ENCODE measurements at places on chromosomes 11 and 22. TPM values are rescaled to one million over a fixed set of nuclear protein-coding genes. Genes with fewer than 3 reads are reported as not detected.
A peak's percentile ranks its signal among the peaks of the same experiment; 100 is the strongest.

- peak; percentile 35 for DNase-seq
These were observed 84.7 kb downstream of the MAML2 start for GRCh38 chr11:96257972-96258934.

GRCh38 chr22:50271519-50271970, 1.4 kb upstream of the MAPK11 start:
- peak; percentile 55 for DNase-seq

- DNase-seq = no peak
These were observed 74.6 kb upstream of the KCNQ1OT1 start for GRCh38 chr11:2774173-2775082.

DNA sequence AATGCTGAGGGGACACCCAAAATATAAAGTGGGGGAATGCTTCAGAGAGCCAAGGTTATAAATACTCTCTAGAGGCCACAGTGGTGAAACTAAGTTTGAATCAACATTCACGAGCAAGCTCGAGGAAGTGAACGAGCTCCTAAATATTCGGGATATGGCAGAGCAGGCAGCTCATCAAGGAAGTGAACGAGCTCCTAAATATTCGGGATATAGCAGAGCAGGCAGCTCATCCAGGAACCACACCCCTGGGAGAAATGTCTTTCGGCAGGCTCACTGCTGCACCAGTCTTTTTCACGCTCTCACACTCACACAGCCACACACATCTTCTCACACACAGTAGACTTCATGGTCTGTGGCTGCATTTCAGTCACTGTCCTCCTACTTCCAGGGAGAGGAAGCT, 787.5 kb downstream of the OPCML start:
- no peak for DNase-seq

GRCh38 chr11:8720868-8721608, 38.4 kb downstream of the RPL27A start:
- DNase-seq = no peak

GRCh38 chr11:17691976-17692375, 27.4 kb upstream of the MYOD1 start:
- no peak for DNase-seq

- DNase-seq = no peak
These were observed 38.8 kb downstream of the STIM1 start for GRCh38 chr11:3894128-3894731.

- DNase-seq = no peak
These were observed 321.5 kb downstream of the KIRREL3 start for GRCh38 chr11:126679033-126679432.

DNA sequence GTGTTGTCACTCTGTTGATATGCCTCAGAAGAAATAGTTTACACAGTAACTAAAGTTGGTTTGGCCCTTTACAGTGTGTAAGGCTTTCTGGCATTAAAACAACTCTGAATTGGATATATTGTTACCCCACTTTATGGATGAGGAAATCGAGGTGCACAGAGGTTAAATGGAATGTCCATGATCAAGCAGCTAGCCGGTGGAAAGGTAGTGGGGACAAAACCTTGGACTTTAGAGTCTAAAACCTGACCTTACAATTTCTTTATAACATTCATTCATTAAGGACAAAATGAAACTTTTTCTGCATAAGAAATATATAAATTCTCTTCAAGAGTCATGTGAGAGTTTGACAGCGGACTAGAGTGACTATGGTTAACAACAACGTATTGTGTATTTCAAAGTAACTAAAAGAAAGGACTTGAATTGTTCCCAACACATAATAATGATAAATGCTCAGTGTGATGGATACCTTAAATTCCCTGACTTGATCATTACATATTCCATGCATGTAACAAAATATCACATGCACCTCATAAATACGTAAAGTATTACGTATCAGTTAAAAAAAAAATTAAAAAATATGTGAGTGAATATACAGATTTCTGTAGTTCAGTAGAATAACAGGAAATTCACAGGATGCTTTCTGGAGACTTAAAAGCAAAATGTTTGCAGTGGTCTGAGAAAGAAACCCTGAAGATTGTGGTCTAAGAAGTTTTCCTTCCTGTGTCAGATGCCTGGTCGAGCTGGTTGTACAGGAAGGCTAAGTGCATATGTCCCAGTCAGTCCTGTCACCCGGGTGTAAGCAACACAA, 51.0 kb downstream of the TEAD1 start:
- DNase-seq = no peak

GRCh38 chr11:8340296-8340695, 76.6 kb upstream of the LMO1 start:
- DNase-seq = no peak

GRCh38 chr11:45926536-45927331, 4.3 kb downstream of the LARGE2 start:
- DNase-seq = no peak

DNA sequence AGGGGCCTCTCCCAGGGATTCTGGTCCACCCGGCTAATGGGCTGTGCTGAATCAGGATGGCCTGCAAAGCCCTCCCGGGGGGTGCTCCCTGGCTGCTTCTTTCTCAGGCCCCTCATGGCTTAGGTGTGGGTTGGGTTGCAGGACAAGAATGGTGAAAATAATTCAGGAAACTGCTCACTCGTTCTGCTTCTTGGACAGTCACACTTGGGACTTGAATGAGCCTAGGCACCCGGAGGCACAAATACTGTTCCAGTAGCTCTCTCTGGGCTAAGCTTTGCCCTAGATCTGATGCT, 83.2 kb downstream of the TRIM29 start:
- no peak for DNase-seq

DNA sequence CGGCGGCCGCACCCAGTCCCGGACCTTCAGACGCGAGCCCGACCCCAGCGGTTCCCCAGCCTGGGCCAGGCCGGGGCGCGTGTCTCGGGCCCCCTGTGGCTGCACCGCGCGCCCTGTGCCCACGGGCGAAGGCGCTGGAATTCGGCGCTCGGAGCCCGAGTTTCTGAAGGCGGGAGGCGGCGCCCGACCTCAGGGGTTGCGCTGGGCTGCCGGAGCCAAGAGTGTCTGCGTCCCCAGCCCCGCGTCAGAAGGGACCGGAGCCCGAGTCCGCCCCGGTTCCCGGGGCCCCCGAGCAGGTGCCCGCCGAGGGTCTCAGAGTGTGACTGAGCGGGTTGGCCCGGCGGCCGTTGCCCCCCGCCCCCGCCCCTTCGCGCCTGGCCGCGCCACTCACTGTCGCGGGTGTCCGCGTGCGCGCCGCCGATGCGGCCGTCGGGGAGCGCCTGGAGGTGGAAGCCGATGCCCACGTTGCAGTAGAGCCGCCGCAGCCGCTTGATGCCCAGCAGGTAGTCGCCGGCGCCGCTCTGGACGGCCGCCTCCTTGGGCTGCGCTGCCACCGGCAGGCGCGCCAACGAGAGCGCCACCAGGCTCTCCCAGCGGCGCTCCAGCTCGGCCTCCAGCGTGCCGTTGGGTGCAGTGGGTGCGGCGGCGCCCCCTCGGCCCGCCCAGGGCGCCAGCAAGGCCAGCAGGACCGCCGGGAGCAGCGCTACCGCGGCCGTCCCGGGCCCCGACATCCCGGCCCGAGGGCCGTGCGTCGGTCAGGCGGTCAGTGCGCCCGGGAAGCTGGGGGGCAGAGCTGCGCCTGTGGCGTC, 583 bp downstream of the FGF4 start:
- DNase-seq = no peak

GRCh38 chr22:25161017-25161915, 38.4 kb upstream of the CRYBB3 start:
- DNase-seq = no peak

- no peak for DNase-seq
These were observed 122.0 kb upstream of the SORL1-AS1 start for GRCh38 chr11:121574801-121575200.

- DNase-seq = no peak
These were observed 59.7 kb downstream of the MICAL3 start for GRCh38 chr22:17964643-17965042.

GRCh38 chr11:17827006-17827405, 92.4 kb downstream of the KCNC1 start:
- DNase-seq = no peak

DNA sequence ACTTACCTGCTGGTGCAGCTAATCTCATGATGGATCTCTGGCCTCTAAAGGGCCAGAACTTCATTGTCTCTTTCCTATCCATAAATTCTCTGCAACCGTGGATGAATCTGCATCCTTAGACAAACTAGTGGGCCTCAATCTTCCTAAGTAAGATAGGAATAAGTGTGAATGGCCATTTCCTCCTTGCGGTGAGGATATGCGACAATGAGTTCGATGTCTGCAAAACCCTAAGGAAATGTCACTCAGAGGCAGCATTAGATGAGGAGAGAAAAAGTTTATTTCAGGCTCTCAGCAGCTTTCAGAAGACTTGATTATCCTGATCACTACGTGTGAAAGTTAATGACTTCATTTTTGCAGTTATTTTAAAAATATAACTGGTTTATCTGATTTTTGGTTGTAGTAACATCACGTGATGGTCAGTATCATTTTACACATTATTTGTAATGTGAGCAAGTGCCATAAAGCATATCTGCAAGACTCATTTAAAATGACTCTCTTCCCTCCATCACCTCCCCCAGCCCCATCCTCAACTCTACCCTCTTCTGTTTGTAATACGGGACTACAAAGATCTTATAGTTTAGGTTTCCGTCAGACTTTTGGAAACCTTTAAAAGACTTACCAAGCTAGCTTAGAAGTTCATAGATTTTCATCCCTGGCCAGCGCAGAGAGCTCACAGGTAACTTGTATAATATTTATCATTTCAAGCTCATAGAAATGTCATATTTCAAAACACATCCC, 10.2 kb downstream of the GRAP2 start:
- DNase-seq = no peak

DNA sequence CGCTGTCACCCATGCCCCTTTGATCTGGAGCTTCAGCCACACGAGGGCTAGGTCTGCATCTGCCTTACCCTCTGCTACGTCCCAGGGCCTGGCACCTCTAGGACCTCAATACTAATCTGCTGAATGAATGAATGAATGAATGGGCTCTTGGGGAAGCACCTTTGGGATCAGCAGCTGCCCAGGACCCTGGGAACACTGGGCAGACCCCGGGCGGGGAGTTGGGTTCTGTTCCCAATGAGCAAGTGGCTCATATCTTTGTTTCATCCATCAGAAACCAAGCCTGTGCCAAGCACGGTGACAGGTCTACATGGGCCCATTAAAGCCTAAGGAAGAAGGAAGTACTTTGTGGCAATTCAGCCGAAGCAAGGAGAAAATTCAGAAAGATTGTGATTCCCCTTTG, 41.5 kb upstream of the SHISAL1 start:
- no peak for DNase-seq

DNA sequence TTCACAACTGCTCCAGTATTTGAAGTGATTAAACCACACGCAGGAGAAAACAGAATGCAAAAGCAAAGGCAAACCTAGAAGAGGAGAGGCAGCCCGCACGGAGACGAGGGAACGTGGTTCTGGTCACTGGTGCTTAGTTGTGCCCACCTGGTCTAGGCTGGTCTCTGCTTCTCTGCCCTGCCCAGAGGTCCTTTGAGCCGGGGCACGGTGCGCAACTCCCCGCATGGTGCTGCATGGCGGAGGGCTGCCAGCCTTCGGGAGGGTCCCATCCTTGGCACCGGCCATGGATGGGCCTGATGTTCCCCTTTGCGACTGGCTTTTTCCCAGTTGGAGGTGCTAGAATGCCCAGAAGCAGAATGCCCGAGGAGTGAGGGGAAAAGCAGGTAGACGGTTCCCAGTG, 46.1 kb downstream of the KCNC1 start:
- DNase-seq = no peak

GRCh38 chr11:75813124-75813523, 1.9 kb upstream of the UVRAG start:
- DNase-seq = no peak

DNA sequence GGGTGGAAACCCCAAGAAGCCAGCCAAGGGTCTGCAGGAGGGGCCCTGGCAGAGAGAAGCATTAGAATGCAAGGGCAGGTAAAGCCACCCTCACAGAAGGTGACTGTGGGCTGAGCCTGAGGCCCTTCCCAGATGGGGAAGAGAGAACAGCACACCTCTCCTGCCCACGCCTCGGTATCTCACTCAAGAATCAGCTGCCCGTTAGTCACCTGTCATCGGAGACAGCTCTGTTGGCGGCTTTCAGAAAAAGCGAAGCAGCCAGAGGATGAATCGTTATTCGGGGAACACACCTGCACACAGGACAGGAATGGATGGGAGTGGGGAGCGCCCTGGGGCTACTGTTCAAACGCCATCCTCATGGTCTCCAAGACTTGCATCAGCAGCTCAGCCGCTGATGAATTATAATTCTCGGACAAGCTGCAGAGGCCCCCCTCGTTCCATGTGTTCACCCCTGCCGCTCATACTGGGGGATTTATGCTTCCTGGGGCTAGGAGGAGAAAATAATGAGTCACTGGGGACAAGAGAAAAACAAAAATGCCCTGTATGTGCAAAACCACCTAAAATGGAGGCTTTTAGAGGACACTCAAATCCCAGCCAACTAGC, 21.6 kb upstream of the TMA7B start:
- DNase-seq = no peak

GRCh38 chr11:33899400-33900037, 7.6 kb upstream of the LMO2 start:
- no peak for DNase-seq

DNA sequence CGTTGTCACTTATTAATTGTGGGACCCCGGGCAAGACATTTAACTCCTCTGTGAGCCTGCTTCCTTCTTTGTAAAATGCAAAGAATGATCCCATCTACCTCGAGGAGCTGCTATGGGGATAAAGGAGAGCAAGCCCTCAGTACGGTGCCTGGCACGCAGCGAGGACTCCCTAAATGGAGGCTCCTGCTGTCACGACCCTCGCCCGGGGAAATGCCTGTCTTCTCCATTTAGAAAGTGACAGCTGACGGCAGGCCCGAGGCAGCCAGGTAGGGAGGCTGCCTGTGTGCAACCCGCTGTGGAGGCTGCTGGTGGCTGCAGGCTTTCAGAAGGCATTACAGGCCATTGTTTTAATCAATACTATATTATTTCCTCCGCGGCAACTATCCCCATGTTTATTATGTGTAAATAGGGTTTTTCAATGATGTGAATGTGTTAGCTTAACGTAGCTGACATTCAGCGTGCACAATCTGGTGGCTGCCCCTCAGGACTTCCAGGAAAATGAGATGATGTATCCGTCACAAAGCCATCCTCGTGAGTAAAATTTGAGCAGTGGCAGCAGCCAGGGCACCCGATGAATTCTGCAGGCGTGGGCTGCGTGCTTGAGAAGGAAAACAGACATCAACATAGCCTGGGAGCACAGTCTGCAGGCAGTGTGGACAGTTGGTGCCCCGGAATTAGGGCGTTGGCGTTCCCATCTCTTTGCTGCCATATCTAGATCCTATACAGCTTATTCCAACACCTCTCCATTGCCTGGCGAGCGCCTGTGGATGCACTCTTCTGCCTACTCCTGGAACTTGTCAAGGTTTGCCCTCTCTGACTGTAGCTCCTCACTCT, 228.3 kb downstream of the ST3GAL4 start:
- no peak for DNase-seq

- no peak for DNase-seq
These were observed 34.6 kb upstream of the SHANK2 start for GRCh38 chr11:71286701-71287643.

GRCh38 chr22:38110008-38110862, at the start of gene BAIAP2L2:
TSS of gene BAIAP2L2 (minus strand) at chr22:38110684. CDS start at chr22:38110525, 159 bp downstream.
- no peak for DNase-seq

Gene GALNT18
- 5.7 TPM for total RNA-seq

Gene TEX54
- total RNA-seq = 1.3 TPM

Gene C11orf87
- not detected for total RNA-seq

Gene OR5A1
- not detected for total RNA-seq

Gene OTOG
- not detected for total RNA-seq

Gene TRIM29
- total RNA-seq = not detected

Gene HTR3B
- total RNA-seq = not detected

Gene ELFN2
- 0.08 TPM for total RNA-seq

Gene JHY
- total RNA-seq = 0.71 TPM

Gene UBQLN3
- not detected for total RNA-seq

Gene OR2D2
- total RNA-seq = 0.56 TPM

Gene TNKS1BP1
- 24.3 TPM for total RNA-seq

Gene HEPHL1
- total RNA-seq = not detected
